Epithelial cell of proximal tubule (primary cell): ENCODE measurements at places on chromosomes 6 and 20.

GRCh38 chr6:147449405-147450161 lies 58.9 kb upstream of the SAMD5 start:
- no peak for DNase-seq

DNA sequence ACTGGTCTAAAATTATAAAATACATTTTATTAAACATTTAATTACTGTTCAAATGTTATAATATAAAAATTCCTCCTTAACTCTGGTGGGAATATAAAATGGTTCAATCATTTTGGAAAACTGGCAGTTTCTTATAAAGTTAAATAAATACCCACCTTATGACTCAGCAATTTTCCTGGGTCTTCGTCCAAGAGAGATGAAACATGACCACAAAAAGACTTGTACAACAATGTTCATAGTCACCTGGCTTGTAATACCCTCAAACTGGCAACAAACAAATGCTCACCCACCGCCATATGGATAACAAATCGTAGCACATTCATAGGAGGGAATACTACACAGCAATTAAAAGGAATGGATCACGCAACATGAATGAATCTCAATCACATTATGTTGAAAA lies 66.0 kb upstream of the RIN2 start:
- DNase-seq, result no peak

- DNase-seq, result no peak
Measured at GRCh38 chr20:11403711-11404110, 514.0 kb upstream of the BTBD3 start.

DNA sequence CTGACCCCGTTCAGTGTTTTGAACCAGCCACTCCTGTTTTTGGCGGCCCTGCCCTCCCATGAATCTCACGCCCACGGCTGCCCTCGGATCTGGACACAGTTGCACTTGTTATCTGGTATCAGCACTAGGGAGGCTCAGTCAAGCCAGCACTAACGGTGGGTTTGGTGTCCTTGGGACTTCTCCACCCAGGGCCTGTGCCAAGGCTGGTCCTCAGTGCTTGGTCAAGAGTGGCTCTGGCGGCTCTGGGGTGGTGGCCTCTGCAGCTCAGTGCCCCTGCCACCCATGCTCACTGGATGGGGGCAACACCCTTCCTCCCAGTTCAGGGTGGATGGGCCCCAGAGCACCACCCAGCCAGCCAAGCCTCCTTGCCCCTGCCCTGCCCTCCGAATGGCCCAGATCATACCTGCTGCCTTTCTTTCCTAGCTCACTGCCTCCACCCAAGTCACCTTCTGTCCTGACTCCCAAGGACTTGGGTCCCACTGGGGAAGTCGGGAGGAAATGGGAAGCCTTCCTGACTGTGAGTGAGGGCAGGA lies 54.7 kb downstream of the SSR1 start:
- DNase-seq, result no peak

DNA sequence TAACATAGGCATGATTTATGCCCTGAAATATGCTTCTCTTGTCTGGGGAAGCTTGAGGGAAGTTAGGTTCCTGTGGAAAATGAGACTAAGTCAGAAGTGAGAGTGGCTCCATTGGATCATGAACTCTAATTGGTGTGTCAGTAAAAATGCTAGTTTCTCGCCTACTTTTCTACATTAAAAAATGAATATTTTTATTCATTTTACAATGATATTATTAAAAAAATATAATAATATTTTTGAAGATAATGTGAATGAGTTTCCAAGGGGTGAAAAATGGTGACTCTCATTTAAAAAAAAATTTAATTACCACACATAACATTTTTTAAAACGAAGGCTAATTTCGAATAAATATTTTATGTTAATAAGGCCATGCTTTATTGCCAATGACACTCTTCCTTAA lies 84.2 kb downstream of the HIVEP1 start:
- no peak for DNase-seq

DNA sequence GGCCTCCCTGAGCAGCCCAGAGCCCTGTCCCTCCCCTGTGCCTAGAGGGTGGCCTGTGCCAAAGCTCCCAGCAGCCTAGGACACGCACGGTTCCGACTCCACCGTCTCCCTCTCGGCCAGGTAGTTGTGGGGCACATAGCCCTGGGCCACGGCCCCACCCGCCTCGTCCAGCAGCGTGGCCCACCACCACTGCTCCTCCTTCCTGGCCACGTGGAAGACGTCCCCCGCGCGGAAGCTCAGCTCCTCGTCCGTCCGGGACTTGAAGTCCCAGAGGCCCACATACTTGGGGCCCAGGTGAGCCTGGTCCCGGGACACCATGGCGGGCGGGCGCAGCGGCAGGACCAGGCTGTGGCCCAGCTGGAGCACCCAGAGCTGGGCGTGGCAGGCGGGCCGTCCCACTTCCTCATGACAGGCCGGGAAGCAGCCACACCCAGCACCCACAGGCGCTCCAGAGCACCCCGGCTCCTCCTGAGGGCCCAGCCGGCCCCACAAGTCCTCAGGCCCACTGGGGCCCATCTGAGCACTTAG lies at the start of gene PTK6:
Gene PTK6 (minus strand): TSS at position 380 of the 528 bp plus-strand sequence. CDS start 62 bp downstream, at position 318.
- no peak for DNase-seq

DNA sequence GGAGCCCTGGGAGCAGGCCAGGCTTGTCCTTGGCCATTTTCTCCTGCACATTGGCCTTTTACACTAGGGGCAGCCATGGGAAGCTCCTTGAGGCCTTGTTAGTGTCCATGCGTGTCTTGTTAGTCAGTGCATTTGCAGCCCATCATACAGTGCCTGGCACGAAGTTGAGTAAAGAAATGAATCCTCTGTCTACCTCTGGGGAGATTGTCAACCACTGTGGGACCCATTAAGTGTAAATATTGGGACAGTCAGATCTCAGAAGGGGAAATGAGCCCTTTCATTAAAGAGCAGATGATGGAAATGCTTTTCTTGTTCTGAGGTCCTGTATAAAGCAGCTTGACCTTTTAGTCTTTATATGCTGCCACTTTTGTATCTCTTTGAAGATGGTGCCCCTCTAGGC lies 33.9 kb downstream of the SOBP start:
- DNase-seq, result no peak

DNA sequence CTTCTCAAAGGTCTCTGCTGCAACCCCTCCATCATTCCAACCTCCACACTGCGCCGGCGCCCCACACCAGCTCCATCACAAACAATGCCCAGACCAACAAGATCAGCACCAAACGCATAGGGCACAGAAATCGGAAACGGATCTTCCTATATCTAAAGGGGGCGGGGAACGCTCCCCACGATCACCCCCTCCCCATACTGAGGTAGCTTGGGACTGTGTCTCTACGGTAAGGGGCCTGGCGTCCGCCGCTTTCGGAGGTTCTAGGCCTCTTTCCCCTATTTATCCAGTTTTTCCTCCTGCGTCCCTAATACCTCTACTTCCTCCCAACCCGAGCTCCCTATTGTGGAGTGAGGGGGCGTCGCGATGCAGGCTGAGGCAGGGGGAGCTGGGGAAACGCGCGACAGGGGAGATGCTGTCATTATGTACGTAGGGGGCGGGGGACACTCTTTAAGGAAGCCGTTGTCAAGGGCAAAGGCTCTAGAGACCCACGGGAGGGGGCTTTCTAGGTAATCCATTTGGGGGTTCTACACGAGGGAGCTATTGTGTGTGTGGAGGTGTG lies 909 bp downstream of the DNAAF9 start:
- DNase-seq, result no peak

GRCh38 chr6:121549736-121550135 lies 114.3 kb downstream of the GJA1 start:
- DNase-seq, result no peak
